ENCODE measurements at places on chromosomes 7 and 10.

- DNase-seq, result peak; percentile 55
Measured at GRCh38 chr10:49115015-49115795, at the start of gene VSTM4. Gene VSTM4, minus strand, starts transcription at chr10:49115522. Its CDS starts 37 bp downstream, at chr10:49115485.

DNA sequence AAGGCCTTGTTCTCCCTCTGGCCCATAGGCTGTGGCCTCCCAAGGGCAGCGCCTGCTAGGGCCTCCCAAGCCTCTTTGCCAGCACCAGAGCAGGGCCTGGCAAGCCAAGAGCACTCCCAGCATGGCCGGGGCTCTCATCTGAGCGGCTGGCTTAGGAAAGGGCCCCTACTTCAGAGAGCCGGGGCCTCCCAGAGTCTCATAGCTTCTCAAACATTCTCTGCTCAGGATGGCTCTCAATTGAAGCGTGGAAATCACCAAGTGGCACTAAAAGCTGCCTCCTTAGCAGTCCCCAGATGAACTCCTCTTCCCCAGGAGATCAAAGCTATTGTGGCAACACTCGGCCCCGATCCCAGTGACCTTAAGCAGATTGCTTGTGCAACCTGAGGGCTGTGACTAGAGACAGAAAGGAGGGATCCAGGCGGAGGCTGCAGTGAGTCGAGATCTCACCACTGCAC, 69.4 kb downstream of the FAM53B start:
- DNase-seq, result no peak

- no peak for DNase-seq
Measured at GRCh38 chr7:112888781-112889180, 98.6 kb upstream of the TMEM168 start.

DNA sequence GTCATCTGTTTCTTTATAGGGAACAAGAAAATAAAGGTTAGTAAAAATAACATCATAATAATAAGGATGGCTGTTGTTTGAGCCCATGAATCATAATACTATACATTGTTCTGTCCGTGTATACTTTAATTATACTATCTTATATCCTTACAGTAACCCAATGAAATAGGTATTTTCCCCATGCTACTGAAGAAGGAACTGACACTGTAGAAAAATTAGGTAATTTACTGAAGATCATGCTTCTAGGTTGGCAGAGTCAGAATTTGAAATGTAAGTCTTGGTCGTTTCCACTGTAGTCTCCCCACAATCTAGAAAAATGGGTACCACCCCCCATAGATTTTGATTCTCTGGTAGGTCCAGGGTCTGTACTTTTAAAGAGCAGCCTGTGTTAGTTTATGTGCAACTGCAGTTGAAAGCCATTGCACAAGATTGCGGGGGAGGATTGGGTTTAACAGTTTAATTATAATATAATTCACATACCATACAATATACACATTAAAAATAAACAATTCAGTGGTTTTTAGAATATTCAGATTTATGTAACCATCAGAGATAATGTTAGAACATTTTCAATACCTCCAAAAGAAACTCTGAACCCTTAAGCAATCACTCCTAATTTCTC, 47.7 kb downstream of the SHOC2 start:
- no peak for DNase-seq

DNA sequence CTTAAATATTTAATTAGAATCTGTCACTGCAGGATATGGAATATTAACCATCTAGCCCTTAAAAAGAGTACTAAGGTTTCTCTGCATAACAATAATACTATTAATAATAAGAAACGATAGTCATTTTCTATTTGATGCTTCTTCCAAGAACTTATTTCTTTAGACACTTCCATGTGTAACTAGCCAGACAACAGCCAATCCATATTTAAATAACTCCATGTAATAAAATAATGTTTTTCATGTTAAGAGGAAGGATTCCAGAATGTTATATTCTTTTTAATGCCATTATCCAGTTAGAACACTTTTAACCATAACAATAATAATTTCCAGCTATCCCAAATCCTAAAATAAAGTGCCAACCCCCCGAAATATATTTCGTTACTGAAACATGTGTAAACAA, 170.1 kb upstream of the WNT16 start:
- DNase-seq, result no peak

GRCh38 chr7:31918706-31919393, 151.4 kb downstream of the PDE1C start:
- DNase-seq, result no peak

- no peak for DNase-seq
Measured at GRCh38 chr7:38020121-38020785, 99.8 kb downstream of the EPDR1 start.

DNA sequence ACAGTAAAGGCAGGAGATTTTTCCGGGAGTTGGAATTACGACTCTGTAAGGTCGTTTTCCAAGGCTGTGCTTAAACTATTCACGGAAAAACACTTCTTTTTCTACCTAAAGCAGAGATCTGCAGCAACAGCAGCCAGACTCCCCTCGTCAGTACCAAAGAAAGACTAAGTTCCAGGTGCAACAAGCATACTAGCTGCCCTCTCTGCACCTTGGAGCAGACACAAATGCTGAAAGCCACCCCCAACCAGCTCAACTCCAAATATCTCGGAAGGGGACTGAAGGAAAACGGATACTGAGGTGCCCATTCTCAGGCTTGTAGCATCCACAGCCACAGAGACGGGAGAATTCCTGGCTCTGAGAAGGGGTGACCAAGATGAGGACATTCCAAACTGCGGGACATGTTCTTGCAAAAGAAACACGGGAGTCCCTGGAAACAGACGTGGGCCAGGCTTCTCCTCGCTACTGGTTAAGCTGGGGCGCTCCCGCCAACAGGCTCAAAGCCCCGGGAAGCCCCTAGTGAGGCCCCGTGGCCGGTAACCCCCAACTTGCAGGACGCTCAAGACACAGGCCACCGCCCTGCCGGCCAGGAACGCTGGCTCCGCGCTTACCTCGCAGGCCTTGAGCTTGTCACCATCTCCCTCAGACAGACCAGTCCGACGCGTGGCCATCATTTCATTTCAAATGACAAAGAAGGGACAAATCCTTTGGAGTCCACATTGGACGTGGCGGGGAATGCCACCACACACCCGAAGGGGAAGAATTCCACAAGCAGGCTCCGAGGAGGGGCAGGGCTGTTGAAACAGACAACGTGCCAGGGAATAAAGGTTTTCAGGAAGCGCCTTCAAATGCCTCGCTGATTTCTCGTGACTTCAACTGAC, 2.2 kb downstream of the ARHGAP21 start:
- DNase-seq, result peak; percentile 24

GRCh38 chr7:151845412-151846205, 31.3 kb downstream of the PRKAG2 start:
- DNase-seq, result no peak

GRCh38 chr10:84254552-84255478, 10.0 kb downstream of the RGR start:
- DNase-seq, result no peak

DNA sequence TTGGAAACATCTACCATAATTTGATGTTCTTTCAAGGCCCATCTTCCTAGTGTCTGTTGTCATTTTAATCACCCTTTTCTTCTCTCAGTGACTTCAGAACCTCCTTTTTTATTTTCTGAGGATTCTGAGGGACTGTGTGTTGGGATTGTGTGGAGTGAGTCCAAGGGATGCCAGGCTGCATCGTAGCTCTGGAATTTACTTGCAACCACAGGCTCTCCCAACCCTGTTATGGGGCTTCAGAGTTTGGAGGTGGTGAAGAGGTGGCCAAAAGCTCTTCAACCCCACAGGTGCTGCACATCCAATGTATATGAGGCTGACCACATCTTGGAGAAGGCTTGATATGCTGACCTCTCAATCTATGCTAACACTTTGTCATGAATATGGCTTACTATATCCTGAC, 79.5 kb upstream of the GPR141 start:
- DNase-seq, result no peak

GRCh38 chr7:3594901-3595300, 293.8 kb downstream of the SDK1 start:
- no peak for DNase-seq

DNA sequence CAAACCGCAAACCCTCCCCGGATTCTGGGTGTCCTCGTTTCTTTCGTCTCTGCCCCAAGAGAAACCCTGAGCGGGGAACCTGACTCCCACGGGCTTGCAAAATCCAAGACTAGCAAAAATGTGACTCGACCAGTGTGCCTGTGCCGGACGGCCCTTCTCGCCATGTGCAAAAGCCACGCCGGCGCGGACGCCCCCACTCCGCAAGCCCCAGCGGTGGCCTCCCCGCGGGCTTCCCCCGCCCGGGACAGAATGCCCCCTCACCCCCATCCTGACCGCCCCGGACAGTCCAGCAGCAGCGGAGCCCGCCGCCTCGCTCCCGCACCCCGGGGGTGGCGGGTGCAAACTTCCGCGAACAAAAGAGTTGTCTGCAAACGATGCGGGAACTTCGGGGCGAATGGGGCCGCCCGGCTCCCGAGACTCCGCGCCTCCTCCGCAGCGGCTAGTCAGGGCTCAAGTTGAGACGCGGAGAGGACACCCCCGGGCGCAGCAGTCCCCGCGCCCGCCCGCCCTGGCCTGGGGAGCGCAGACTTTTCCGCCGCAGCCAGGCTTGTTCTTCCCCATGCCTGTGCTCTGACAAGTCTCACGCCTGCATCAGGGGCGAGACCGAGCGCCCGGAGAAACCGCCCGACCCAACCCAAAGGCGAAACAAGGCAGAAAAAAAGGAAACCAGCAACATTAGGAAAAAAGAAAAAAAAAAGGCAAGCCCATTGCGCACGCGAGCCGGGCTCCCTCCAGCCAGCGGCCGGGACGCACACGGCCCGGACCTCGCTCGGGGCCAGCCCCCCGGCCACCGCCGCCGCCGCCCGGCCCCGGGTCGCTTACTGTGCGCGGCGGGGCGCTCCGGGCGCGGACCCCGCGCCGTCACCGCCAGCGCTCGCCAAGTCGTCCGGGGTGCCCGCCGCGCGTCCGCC, 732 bp downstream of the FAM53B start:
- DNase-seq, result peak; percentile 46

DNA sequence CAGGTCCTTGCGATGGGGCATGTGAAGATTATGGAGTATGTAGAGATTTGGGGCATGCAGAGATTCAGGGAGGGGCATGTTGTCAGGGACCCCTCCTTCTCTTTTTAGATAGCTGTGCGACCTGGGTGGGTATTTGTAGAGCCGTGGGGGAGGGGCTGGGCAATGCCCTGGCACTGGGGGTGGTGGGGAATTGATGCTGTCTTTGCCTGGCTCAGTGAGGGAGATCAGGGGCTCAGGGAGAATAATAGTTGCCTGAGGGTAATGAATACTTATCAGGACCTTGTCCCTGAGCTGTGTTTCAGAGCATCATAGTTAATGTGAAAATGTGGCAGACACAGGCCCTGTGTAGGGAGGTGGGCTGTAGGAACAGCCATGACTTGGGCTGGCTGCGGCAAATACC, 3.5 kb downstream of the RAMP3 start:
- no peak for DNase-seq

DNA sequence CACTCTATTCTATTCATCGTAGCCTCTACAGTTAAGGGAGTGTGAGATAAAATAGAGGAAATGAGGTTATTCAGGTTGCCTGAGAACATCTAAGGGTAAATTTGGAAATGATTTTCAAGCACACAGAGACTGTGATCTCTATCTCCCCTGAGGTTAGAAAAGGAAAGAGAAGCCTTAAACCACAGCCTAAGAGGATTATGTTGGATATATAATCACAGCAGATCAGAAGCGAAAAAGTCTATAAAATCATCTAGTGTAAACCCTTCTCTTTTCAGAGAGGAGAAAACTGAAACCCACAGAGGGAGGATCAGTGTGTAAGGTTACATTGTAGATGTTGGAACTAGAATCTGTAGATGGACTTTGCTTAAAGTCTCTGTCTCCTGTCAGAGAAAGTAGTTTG, 90.6 kb upstream of the SEMA3E start:
- no peak for DNase-seq

- DNase-seq, result no peak
Measured at GRCh38 chr10:116621476-116621875, 723 bp downstream of the PNLIPRP2 start.

DNA sequence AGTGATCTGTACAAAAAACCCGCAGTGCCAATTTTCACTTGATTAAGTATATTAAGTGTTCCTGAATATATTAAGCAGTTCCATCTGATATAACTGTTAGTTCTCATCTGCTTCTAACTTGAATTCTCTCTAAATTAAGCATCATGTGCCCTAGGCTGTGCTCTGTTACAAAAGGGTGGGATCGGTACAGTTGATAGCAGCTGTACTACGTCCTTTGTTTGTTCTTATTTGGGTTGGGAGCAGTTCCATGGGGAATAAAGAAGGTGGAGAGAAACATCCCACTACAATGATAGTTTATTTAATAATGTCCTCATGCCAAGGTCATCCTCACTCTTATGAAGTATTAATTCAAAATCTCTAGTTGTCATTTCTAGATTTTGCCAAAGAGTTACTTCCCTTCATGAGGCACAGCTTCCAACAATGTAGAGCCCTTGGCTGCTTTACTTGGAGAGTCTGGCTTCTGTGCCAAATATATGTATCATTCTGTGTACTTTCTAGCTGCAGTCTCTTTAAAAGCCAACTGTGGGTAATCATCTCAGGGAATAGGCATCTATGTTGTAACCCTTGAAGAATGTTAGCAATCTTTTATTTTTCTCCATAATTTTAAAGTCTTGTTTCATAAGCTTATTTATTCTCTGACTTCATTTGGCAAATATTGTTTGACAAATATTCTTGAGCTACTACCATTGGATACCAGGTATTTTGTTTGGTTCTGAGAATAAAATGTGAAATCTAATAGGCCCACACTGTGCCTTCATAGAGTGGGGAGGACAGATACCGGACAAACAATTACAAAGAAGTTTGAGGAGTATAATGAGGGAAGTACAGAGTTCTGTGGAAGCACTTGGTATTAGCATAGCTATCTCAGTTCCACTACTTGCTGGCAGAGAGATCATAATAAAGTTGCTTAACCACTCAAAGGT, 22.4 kb upstream of the AHR start:
- no peak for DNase-seq

DNA sequence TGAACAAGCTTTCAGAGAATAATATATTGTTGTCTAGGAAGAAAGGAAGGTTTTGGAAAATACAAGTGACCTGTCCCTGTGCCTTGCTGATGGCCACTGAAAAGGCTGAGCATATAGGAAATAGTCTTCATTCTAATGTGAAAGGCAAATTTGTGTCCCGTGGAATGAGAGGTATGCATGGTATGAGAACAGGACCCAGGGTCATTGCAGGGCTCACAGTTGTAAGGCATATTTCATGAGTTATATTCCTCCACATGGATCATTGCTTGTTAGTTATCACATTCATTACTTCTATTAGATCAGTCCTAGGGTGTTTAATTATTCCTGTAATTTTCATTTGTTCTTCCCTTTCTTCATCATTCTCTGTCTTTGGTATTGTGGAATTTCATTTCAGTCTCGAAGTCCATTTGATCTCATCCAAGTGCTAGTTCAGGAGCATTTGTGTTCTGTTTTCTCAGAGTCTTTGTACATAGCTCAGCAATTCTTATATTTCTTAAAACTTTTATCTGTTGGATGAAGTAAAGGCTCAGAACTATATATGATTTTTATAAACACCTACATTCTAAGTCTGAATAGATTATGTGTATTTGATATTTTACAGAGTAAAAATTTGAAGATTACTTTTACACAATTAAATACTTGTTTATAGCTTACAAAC, 39.4 kb upstream of the ARHGAP21 start:
- DNase-seq, result no peak

DNA sequence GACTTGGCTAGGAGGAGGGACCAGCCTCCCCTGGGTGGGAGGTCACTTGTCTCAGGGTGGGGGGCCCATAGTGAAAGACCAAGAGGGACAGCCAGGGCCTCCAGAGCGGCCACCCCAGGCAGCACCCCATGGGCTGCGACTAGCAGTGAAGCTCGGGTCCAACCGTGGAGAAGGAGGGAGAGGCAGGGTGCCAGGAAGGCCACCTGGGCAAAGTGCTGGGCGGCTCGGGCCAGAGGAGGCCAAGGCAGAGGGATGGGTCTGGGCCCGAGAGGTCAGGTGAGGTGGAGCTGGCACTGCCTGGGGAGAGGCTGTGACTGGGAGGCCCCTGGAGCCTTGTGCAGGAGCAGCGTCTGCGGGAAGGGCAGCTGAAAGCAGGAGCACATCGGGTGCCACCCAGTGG, 41.8 kb downstream of the CLRN3 start:
- DNase-seq, result no peak
